ENCODE measurements at places on chromosomes 12 and 14.

- DNase-seq, result no peak
Observed at GRCh38 chr14:102853648-102854047, 68.8 kb upstream of the AMN start.

- no peak for DNase-seq
Observed at GRCh38 chr14:60807971-60808370, 73.4 kb downstream of the MNAT1 start.

GRCh38 chr12:92468358-92469020 lies 234.3 kb upstream of the PLEKHG7 start:
- DNase-seq, result no peak

GRCh38 chr14:53193193-53193592 lies 40.1 kb upstream of the DDHD1 start:
- no peak for DNase-seq

DNA sequence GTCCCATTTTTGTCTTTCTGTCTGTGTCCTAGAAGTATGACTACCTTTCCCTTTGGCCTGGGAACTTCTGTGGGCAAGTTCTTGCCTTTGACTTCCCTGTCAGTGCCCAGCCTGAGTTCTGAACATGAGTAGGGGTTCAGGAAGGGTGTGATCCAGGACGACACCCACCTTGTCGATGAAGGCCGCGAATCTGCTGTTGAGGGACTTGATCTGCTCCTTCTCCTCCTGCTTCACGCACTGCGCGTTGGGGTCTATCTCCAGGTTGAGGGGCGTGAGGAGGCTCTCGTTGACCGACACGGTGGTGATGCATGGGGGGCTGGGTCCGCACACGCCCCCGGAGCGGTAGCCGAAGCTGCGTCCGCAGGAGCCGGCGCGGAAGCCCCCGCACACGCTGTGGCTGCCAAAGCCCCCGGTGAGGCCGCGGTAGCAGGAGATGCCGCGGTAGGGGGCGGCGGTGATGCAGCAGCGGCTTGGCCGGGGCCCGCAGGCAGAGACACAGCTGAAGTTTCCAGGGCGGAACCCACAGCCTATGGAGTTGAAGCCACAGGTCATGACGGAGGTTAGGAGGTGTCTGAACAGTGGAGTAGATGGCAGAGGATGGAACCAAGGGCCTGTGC lies at the start of gene KRT83:
Gene KRT83, minus strand, starts transcription at position 615 of the 617 bp plus-strand sequence. Its CDS starts 63 bp downstream, at position 552.
- no peak for DNase-seq

DNA sequence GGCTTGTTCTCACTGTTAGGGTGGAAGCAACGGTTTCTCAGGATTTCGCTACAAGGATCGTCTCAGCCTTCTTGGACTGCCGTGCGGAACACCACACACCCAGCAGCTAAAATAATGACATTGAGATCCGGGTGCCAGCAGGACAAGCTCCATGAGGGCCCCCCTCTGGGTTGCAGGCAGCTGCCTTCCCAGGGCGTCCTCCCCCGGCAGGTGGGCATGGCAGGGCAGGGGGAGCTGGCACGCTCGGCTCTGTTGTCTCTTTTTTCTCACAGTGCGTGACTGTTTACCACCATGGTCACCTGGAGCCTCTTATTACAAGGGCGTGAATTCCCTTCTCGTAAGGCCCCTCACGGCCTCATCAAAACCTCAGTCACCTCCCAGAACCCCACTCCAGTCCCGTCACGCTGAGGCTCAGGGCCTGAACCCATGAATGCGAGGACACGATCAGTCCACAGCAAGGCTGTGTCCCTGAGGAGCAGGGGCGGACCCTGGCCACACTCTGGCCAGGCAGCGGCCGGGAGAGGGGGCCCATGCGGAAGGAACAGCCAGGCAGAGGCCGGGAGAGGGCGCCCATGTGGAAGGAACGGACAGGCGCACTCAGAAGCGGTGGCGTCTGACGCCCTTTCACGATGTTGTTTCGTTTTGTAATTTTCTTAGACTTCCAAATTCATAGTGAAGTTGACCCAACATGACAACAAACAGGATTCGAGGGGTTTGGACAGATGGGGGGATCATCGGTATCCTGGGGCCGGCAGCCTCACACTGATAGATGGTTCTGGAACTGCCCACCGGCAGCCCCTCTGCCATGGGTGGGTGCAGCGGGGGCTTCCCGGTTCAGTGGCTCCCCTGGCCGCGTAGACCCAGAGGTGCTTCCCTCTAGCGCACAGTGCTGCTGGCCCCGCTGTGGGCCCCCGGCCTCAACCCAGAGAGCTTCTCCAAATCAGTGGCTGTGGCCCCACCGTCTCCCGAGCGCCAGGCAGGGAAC lies 10.0 kb downstream of the LRCOL1 start:
- DNase-seq, result peak; percentile 70

DNA sequence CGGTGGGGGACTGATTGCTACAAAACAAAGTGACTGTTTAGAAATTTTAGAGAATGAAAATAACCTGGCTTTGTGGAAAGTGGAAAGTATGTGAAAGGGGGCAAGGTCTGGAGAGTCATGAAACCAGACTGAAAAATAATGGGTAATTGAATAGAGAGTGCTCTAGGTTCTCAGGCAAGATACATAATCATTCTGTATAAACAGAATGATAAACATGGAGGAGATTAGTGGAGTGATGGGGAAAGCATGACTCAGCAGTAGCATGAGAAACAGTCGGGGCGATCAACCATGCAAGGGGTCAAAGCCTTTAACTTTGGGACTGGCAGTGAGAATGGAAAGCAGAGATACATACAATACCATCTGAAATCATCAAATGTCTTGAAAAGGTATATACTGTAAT lies 332.5 kb downstream of the CCER1 start:
- no peak for DNase-seq

GRCh38 chr14:56807386-56808109 lies 2.7 kb downstream of the OTX2 start:
- no peak for DNase-seq

DNA sequence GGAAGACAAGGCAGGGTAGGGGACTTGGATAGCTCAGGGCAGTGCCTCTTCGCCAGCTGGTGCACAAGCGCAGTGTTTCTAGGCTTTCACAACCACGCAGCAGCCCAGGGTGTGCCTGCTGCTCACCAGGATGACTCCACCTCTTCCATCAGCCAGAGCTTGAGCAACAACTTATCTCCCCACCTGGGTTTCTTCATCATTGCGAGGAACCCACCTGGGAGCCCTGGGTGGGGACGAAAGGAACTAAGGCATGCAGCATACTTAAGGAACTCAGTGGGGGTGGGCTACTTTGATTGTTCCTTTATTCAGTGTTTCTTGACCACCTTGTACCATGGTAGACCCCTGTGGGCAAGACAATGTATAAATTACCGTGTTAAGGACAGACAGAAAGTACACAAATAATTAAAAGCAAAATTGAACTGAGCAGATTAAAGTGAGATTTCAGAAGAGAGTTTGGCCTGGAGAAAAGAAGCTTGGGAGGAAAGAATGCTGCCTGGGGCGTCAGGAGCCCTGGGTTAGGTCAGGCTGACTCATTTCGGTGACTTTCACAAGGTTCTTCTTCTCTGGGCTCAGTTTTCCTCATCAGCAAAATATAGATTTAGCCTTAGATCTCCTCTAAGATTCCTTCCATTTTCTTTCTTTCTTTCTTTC lies 22.9 kb downstream of the KRT18 start:
- DNase-seq, result no peak

GRCh38 chr14:34722723-34723545 lies 8.5 kb upstream of the CFL2 start:
- DNase-seq, result no peak

DNA sequence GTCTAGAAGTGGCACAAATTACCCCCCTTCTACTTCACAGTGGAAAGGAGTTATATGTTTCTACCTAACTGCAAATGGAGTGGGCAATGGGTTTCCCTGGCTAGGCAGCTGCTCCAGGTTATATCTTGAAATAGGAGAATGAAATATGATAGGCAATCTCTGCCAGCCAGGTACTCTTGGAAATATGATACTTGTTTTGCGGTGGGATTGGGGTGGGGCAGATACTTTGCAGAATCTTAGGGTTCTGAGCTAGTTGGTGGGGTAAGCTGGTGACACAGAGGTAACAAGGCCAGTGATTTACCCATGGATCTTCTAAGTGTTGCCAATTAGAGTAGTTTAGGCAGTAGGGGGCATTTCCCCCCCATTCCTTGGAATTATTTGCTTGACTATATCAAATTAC lies 140.1 kb downstream of the ATP23 start:
- DNase-seq, result no peak

GRCh38 chr14:23663127-23663526 lies 27.0 kb downstream of the DHRS2 start:
- no peak for DNase-seq

DNA sequence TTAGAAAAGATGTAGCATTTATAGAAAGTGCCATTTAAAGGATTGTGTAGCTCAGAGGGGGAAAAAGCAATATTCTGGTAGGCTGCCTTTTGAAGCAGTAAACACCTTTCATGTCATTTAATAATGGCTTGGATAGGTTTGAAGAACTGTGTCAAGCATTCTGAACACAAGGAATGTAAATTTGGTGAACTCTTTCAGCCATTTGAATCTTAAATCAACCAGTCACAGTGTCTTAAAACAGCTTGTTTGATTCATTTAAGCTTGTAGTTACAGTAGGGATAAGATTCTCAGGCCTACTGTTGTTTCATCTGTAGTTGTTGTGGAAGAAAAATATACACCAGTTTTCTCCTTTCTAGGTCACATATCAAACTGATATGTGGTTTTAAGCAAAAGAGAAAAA lies 299.4 kb upstream of the NOVA1 start:
- DNase-seq, result no peak

DNA sequence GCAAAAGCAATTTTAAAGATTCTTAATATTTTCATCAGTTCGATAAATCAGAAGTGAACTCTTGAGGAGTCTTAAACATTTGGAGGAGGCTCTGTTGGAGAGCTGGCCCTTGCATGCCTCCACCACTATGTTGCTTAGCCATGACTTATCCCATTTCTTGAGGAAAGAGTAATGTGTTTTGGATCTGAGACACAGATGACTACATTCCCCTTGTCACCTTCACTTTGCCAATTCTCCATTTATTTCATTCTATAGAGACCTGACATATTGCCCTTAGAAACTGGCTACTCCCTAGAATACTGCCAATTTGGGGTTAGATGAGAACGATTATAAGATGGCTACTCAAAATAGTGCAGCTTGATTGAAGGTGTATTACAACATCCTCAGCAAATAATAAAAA lies 157.4 kb upstream of the TMEM260 start:
- no peak for DNase-seq

- DNase-seq, result no peak
Observed at GRCh38 chr14:93017301-93017797, 94.4 kb downstream of the CHGA start.

GRCh38 chr12:94126067-94126466 lies 22.3 kb upstream of the PLXNC1 start:
- no peak for DNase-seq

- no peak for DNase-seq
Observed at GRCh38 chr14:24378981-24379906, 11.3 kb downstream of the NFATC4 start.

Data from Peyer's patch (tissue), 4 donors.